ENCODE measurements at places on chromosomes 2 and 18. TPM values are rescaled to one million over a fixed set of nuclear protein-coding genes. Genes with fewer than 3 reads are reported as not detected.

The KCNG2 gene
- not detected for total RNA-seq

DNA sequence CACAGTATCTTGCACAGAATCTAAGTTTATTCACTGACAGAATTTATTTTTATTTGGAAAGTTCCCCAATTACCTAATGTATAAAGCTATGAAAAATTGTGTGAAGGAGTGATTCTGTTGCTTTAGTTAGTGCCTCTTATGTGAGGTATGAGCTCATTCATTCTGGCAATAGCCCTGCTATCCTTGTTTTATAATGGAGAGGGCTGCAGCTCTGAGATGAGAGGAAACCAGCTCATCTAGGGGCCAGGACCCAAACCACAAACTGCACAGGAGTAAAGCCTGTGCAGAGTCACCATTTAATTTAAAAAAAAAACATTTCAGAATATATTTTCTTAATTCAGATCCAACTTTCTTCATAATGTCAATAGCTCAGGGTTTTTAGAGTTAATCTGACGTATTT is 383.0 kb downstream of the TMEM182 start:
- no peak for DNase-seq
- no peaks in the 10 kb centered on the region for H3K36me3 ChIP-seq
- H3K27me3 ChIP-seq, result peaks cover 10% of the 10 kb centered on the region
- H3K27ac ChIP-seq, result no peak overlapping the region
- no peak overlapping the region for H3K4me3 ChIP-seq
- peaks cover 8% of the 10 kb centered on the region for H3K4me1 ChIP-seq

DNA sequence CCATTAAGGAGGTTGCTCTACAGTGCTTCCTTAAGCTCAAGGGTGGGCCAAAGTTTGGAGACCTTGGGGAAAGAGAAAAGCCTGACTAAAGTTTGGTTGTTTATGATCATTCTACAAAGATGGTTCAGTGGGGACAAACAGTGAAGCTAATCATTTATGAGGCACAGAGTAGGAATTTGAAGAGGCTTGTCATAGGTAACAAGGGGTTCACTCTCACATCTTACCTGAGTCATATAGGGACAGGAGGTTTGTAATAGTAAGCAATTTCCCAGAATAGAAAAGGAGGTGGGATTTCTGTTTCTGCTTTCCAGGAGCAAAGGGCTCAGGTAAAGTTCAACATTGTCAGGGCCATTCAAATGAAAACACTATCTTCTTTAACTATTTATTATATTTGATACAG is 787.9 kb downstream of the CPS1 start:
- H3K27me3 ChIP-seq, result peaks cover 5% of the 10 kb centered on the region
- no peaks in the 10 kb centered on the region for H3K36me3 ChIP-seq
- H3K4me3 ChIP-seq, result no peak overlapping the region
- no peak for DNase-seq

- no peak overlapping the region for H3K27ac ChIP-seq
- no peak overlapping the region for H3K4me3 ChIP-seq
- no peaks in the 10 kb centered on the region for H3K36me3 ChIP-seq
Observed at GRCh38 chr18:832085-832681, 20.1 kb upstream of the YES1 start.

- H3K27me3 ChIP-seq, result peaks cover 7% of the 10 kb centered on the region
- H3K4me1 ChIP-seq, result no peaks in the 10 kb centered on the region
- H3K4me3 ChIP-seq, result no peak overlapping the region
- DNase-seq, result no peak
Observed at GRCh38 chr18:72675394-72675793, 131.3 kb upstream of the CBLN2 start.
